ENCODE measurements at places on chromosomes 4 and X.

DNA sequence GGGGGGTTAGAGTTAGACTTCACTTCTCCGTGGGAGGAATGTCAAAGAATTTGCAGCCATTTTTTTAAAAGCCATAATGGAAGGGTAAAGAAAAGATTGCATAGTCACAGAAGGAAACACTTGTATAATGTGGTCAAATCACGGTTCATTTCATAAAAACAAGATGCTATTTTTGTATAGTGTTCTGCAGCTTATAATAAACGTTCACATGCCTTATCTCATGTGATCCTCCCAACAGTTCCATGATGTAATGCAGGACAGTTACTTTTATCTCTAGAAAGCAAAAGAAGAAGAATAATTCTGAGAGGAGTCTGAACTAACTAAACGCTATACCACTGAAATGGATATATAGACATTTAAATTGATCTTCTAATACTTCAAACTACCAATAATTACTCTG lies 71.3 kb upstream of the CAMK2D start:
- no peak for DNase-seq

GRCh38 chr4:76677571-76678326 lies 220.2 kb downstream of the SOWAHB start:
- DNase-seq: no peak

DNA sequence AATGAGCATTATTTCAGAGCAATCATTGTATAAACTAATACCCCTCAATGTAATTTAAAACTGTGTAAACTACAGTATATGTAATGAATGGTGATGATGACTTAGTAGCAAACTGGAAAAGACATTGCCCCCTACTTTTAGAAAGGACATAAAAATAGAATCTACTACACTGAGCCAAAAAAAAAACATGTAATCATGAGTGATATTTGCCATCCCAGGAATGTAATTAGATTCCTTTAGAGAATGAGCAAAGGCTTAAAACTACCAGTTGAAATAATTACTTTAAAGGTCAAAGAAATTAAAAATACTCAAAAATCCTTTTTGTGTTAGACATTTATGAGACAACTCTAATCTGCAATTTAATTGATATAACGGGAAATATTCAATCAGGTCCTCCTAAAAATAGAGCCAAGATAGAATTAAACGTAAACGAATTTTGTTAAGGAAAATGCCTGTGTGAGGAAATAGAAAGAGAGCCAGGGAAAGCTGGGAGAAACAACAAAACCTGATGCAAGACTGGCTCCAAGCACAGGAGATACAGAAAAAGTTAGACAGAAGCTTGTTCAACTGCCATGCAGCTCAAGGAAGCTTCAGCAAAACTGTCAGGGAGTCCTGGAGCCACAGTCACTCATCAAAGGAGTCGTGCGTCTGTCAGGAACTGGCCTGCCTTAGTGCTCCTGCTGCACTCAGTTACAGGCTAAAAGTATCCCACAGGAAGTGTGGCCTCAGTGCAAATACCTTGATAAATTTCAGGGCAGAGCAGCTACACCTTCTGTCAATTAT lies 655.7 kb upstream of the INTU start:
- DNase-seq: no peak

GRCh38 chrX:72095370-72095769 lies 36.3 kb downstream of the RTL5 start:
- no peak for DNase-seq

GRCh38 chr4:148315049-148315448 lies 127.2 kb downstream of the NR3C2 start:
- no peak for DNase-seq

DNA sequence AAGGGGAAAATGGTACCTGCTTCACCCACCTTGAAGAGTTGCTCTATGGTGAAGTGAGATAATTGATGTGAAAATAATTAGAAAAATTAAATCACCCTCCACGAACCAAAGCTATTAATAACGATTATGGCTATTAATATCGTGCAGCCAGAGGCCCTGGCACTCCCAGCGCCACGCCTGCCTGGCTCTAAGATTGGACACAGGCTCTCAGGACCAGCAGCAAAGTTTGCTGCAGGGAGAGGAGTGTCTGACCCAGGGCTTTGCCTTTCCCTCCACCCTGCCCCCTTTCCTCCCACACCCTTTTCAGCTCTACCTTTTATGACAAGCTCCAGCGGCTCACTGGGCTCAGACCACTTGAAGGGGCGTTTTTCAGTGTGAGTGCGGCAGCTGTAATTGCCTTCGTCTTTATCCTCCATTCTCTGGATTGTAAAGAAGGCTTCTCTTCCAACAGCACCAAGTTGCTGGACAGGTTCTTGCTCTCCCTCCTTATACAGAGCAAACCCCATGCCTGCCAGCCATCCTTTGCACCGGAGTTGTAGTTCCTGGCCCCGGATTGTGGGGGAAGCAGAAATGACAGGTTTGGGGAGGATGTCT lies 11.5 kb downstream of the IGSF1 start:
- no peak for DNase-seq

GRCh38 chrX:53422861-53423306 lies at the start of gene RIBC1:
RIBC1 (plus strand) TSS chrX:53422873; CDS start chrX:53426277, 3,404 bp downstream.
- no peak for DNase-seq

- DNase-seq: no peak
These were observed 358.3 kb downstream of the MAGEB5 start for GRCh38 chrX:26574234-26574633.

DNA sequence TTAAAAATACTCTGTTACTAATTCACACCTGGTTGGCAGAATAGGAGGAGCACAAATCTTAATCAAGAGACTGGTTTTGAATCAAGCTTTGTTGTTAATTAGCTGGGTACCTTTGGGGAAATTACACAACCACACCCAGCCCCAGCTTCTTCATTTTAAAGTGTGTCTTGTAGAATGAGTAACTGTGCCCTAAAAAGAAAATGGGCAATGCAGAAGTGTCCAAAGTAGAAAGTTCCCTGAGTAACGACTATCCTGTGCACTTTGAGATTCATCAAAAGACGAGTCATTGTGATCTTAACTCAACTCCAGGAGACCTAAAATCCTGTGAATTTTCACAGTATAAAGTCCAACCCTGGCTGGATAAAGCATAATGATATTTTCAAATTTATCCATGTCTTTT lies 792.3 kb upstream of the HS3ST1 start:
- no peak for DNase-seq

DNA sequence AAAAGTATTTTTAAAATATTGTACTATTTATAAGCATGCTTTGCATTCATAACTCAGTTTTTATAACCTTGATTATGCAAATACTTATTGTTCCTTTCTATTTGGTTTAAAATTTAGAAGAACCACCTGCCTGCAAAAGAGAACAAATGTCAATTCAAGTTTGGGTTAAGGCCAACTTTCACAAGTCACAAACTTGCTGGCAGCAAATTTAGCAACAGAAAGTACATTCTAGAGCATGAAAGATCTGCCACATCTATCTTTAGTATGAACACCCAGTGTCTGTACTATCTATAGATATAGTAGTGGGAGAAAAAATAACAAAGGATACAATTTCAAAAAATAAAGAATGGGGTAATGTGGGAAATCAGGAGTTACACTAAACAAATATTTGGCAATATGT lies 1014.2 kb downstream of the C4orf33 start:
- no peak for DNase-seq

DNA sequence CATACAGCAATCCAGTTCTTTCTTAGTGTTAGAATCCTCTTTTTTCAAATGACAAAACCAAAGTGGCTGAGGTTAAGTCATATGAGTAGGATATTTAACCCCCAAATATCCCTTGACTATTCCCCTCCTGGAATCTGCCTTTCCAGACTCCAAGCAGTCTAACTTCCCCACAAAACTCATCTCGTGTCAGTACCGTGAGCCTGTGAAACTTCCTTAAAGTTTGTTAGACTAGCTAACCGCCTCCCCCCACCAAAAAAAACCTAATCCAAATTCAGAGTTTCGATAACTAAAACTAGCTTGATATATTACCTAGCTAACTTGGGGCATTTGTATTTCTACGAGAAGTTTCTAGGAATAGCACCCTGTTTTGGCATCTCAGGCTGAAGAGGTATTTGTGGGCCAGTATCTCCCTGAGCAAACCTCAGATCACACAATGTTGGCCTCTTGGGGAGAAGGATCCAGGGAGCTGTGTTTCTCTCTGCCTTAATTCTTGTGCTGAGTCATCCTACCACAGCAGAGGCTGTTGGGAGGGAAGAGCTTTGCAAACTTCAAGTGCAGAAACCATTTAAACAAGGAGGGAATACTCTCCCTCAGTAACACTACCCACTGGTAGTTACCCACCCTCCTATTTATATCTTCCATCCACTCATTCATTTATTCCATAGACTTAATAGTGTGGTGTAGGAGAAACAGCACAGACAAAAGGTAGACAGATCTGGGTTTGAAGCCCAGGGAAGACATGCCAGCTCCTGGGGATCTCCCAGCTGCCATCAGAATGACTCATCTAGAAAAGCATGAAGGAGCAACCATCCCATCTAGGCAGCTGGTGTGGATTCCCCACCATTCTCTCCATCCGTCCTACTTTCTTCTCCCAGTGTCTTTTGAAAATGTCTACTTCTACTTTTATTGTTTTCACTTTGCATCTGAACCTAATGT lies 39.3 kb upstream of the TXK start:
- no peak for DNase-seq

DNA sequence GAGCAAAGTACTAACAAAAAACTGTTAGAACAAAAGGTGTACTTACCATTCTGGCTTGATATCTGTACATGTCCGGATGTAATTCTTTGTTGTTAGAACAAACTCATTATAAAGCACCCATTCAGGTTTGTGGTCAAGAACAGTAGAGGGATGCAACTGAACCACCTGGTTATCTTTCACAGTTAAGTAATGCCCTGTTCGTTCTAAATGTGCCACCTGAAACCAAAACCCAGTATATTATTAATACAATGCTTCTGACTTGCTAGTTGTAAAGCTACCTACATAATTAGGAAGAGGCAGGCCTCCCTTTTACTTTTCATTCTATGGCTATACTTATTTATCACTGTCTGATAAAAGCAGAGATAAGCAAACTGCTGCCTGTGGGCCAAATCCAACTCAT lies 54.8 kb downstream of the DHX15 start:
- DNase-seq: no peak

DNA sequence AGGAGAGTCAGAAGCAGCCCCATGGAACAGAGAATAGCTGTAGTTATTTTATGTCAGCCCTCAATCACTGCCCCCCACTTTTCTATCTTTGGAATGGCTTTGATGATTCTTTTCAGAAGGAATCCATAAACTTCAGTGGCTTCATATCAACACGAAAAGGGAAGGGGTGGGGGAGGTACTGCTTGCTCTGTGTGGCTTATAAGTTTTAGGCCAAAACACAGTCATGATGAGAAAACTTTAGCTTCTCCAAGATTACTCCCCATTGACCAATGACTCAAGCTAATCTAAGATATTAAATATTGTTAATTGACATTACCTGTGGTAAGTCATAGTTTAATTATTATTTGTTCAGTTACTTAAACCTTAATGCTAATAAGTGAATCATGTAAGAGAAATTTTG lies 669.6 kb upstream of the FAM241A start:
- DNase-seq: no peak

DNA sequence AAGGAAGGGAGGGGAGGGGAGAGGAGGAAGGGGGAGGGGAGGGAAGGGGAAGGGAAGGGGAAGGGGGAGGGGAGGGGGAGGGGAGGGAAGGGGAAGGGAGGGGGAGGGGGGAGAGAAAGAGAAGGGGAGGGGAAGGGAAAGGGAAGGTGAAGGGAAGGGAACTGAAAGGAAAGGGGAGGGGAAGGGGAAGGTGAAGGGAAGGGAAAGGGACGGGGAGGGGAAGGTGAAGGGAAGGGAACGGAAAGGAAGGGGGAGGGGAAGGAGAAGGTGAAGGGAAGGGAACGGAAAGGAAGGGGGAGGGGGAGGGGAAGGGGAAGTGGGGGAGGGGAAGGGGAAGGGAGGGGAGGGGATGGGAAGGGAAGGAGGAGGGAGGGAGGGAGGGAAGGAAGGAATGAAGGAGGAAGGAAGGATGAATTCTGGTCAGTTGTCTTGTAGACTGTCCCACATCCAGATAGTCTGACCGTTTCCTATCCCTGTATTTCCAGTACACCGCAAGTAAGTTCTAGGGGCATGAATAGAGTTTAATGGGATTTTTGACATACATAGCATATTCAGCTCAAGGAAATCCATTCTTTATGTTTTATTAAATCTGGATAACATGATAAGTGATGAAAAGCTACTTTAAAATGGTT lies 20.4 kb downstream of the HERC5 start:
- DNase-seq: no peak

GRCh38 chrX:121886557-121886956 lies 839.1 kb downstream of the GLUD2 start:
- no peak for DNase-seq
